ENCODE measurements at places on chromosomes 2 and 18. TPM values are rescaled to one million over a fixed set of nuclear protein-coding genes. Genes with fewer than 3 reads are reported as not detected.

The ONECUT2 gene
- total RNA-seq = 0.31 TPM

The LRRTM1 gene
- total RNA-seq = not detected

The ADCYAP1 gene
- total RNA-seq = not detected

The EPB41L3 gene
- 0.18 TPM for total RNA-seq

The IL36A gene
- not detected for total RNA-seq

The RAPH1 gene
- total RNA-seq = 6.8 TPM

The GPR35 gene
- total RNA-seq = 0.65 TPM

The ADAM23 gene
- 9.6 TPM for total RNA-seq

The CTIF gene
- 15.7 TPM for total RNA-seq

The NDUFAF7 gene
- 19.4 TPM for total RNA-seq

The SLC9A2 gene
- total RNA-seq = 3.7 TPM

The ZNF804A gene
- not detected for total RNA-seq

The APLF gene
- 0.66 TPM for total RNA-seq

The PCARE gene
- not detected for total RNA-seq

The SLC19A3 gene
- 2.3 TPM for total RNA-seq

The LBX2 gene
- total RNA-seq = 3.7 TPM

The MROH2A gene
- total RNA-seq = 0.12 TPM

The GREB1 gene
- 1.7 TPM for total RNA-seq

Data from A549 treated with GW870086 at 1 μM for 4 hours (cell line).